ENCODE measurements at places on chromosomes 13 and 19.

- DNase-seq: no peak
These were observed 1289.4 kb downstream of the PCDH9 start for GRCh38 chr13:65940720-65941119.

DNA sequence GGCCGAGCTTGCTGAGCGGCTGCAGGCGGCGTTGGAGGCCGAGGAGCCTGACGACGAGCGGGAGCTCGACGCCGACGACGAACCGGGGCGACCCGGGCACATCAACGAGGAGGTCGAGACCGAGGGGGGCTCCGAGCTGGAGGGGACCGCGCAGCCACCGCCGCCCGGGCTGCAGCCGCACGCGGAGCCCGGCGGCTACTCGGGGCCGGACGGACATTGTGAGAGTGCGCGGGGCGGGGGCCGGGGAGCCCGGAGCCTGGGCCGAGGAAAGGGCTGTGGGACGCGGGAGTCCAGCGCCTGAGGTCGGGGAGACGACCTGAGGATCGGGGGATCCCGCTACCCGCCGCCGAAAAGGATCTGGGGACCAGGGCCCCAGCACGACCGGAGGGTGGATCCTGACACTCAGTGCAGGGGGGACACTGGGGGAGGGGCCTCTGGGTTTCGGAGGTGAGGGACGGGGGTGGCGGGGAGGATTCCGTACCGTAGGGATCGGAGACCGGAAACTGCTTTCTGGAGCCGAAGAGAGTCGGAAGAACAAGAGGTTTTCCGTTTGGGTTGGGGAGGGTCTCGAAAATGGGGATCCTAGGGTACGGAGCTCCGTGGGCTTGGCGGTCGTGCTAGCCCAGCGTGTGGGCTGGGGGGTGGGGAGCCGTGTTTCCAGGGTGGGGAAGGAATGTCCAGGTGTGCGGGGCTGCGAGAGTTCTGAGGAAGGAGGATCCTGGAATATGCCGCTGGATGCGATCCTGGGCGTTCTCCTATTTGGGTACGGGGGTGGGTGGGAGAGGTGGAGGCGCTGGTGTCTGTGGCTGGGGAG is 616 bp downstream of the HNRNPUL1 start:
- peak; percentile 33 for DNase-seq

DNA sequence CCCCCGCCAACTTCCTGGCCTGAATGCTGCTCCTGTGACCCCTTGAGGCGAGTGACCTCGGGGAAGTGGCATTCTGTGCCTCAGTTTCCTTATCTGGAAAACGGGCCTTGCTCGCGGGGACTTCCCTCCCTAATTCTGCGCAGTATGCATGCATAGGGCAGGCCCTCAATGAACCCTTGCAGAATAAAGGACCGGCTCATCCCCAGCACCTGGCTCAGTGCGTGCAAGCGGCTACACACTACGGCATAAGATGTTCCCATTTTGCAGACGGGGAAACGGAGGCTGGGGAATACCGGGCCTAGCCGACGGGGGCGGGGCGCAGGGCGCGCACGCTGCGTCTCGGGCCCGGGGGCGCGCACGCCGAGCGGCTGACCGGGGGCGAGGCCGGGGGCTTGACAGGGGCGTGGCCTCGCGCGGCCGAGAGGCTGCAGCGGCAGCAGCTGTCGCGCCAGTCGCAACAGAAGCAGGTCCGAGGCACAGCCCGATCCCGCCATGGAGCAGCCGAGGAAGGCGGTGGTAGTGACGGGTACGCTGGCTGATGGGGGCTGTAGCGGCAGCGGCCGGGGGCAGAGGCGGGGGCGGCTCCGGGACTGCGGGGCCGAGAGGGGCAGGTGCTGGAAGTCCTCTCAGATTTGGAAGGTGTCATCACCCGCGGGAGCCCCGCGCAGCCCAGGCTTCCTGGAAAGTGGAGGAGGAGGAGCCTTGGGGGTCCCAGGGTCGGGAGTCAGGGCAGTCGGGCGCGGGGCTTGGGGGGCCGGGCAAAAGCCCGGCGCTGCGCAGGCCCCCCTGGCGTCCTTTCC is at the start of gene PGPEP1:
PGPEP1 (plus strand) TSS at position 409 of the 800 bp plus-strand sequence; CDS start at position 493, 84 bp downstream.
- DNase-seq: no peak

GRCh38 chr13:113927661-113928581 is 46.0 kb downstream of the C13orf46 start:
- DNase-seq: no peak

DNA sequence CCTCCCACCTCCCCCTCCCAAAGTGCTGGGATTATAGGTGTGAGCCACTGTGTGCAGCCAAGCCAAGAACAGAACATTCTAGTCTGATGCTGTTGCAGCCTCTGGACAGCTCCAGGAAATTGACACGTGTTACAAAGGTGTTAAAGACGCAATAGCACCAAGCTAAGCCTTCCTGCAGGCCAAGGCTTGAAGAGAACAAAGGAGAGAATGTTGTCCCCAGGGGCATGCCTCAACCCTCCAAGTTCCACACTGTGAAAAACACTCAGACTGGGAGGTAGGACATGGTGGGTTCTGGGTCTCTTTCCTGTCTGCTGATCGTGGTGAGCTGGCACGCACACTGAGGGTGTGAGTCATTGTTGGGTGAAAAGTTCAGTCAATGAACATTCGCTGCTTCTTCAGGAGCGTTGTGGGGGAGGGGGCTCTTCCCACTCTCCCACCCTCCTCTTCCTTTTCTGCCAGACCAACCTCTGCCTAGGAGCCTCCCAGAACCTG is 5.3 kb upstream of the PTPRS start:
- no peak for DNase-seq

DNA sequence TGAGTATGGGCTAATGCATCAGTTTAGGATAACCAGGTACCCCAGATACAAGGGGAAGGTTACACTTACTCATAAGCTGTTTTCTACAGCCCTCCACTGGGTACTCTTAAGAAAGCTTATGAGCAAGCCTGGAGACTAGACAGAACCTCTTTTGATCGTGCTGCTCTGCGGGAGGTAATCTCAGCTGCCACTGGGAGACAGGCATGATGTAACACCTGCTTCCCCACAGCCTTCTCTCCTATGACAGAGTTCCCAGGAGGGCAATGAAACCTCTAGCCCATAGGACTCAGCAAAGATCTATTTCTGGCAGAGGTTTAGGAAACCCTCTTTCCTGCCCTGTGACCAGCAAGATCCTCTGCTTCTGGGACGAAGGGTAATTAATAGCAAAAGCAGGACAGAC is 65.6 kb downstream of the WASF3 start:
- DNase-seq: no peak

GRCh38 chr13:98543378-98544103 is 33.4 kb downstream of the STK24 start:
- DNase-seq: no peak

DNA sequence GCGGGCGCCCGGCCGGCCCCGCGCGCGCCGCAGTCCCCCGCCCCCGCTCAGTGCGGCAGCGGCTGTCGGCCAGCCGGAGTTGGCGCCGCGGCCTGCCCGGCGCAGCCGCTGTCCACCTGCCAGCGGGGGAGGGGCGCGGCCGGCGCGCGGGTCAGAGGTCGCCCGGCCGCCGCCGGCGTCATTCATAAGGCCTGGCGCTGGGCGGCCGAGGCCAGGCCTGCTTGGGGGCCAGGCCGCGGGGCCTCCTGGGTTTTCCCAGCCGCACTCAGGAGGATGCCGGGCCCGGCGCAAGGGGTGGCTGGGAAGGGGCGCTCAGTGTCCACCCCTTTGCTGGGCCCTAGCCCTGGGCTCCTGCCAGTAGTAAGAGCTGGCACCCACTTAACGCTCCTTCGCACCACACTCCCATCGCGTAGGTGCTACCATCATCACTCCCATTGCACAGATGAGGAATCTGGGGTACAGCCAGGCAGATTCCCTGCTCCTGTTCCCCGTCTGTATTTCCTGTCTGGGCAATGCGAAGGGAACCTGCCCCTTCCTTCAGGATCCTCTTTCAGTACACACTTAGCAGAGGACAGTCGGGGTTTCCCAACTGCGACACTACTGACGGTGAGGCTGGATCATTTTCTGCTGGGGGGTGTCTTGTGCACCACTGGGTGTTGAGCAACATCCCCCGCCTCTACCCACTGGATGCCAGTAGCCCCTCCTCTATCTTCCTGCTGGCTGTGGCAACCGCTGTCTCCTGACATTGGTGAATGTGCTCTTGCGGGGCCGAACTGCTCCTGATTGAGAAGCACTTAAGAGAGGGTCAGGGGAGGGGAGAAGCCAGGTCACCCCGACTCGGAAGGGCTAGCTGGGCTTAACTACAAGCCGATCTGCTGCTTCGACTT is 846 bp upstream of the PRKACA start:
- DNase-seq: no peak

GRCh38 chr19:38850976-38851621 is 1.3 kb upstream of the HNRNPL start:
- DNase-seq: no peak

DNA sequence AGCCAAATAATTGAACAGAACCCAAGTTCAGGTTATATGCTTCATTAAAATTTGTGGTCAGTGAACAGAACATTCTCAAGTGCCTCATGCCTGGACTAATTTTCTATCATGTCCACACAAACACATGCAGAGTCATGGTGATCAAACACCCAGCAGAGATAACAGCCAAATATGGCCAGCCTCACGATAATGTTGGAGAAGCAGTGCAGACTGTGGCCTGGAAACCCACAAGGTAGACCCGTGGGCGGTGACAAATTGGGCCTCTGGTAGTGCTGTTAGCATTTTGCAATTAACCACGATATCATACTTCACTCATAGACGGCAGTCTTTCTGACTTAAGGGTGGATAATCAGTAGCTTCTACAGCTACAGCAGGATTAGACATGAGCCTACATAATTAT is 35.0 kb upstream of the VWA8 start:
- no peak for DNase-seq

DNA sequence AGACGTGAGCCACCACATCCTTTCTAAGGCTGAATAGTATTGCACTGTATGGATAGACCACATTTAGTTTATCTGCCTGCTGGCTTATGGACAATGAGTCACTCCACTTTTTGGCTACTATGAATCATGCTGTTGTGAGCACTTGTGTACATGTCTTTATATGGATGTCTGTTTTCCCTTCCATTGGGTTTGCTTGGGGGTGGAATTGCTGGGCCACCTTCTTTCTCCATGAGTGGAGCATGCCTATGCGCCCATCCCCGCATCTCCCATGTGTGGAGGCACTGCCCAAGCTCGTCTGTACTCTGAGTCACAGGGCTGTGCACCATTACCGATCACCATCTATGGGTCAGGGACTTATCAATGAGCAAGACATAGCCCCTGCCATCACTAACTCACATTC is 127.2 kb upstream of the GJB6 start:
- DNase-seq: no peak

DNA sequence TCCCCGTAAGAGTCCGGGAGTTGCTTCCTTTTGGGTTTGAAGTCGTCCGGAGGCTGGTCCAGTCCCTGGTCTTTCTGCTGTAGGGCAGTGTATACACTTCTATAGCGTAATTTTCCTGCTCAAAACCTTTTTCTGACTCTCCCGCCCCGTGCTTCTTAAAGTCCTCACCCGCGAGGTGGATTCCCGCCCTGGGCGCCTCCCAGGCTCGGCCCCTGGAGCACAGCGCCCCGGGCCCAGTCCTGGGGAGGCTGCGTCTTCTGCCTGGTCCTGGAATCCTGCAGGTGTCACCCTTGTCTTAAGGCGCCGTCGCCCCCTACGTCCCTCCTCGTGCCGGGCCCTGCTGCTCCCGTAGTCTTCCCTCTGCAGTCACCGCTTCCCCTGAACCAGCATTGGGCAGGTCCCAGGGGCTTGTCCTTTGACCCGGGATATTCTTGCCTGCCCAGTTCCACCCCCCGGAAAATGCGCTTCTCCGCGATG is 34.4 kb upstream of the ZNF808 start:
- no peak for DNase-seq

DNA sequence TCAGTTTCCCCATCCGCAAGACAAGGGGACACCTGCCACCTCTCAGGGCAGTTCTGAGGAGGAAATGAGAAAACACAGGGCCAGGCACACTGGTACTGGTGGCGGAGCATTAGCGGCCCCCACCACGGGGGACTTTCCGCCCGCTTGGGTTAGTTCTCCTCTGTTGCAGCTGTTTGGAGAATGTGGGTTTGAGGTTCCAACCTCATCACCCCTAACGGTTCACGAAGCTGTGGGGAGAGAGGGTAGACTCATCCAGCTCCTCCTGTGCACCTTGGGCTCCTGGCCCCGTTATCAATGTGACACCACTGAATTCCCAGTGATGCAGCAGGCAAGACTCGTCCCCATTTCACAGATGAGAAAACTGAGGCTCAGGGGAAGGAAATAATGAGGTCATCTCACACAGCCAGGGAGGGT is 10.3 kb downstream of the PTPRS start:
- no peak for DNase-seq

DNA sequence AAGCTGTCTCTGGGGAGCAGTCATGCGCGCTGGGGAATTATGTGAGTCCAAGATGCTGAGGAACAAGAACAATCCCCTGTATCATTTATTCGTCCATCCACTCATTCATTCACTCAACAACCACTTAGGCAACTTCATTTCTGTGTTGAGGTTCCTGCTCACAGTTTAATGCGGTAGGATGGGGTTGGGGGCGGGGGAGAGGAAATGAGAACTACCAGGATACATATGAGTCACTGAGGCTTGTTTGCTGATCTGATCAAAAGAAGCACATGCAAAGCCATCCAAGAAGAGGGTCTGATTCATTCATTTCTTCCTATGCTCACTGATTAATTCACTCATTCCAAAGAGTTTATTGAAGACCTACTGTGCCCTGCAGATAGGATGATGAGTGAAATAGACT is 20.9 kb downstream of the ZNF536 start:
- no peak for DNase-seq

DNA sequence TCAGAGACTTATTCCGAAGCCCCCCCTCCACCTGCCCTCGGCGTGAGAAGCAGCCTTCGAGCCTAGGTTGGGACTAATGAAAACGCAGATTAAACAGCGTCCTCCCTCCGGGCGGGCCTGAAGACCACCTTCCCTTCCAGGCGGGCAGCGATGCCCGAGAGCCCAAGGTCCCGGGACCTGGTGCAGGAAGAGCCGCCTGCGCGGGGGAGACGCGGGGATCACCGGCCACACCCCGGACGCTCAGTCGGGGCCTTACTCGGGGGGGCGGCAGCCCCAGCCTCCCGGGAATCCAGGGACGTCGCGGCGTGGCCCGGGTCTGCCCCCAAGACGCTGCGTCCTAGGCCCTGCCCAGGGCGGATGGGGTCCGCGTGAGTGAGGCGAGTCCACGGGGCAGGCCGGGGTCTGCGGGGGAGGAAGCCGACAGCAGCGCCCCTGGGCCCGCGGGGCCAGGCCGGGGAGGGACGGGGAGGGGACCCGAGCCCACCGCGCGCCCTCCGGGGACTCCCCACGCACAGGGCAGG is 33.3 kb upstream of the SPACA7 start:
- no peak for DNase-seq

GRCh38 chr19:5035793-5036697 is 67.1 kb downstream of the KDM4B start:
- no peak for DNase-seq

DNA sequence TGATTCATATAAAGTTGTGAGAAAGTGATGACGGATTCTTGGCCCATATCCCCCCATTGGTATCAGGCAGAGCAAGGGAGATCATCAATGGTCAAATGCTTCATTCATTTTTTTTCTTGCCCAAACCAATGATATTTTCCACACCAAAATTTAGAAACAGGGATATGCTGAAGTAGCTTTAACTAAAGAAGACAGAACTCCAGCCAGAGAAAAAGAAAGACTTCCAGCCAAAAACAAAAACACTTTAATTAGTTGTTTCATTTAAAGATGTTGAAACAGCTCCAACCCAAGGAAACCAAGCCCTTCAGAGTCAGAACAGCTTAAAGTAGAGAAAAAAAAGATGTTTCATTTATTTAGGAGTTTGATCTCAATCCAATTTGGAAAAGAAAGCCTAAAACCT is 358.9 kb upstream of the NBEA start:
- DNase-seq: no peak

Measured in activated CD8-positive, alpha-beta memory T cell treated with anti-CD3 and anti-CD28 coated beads for 48 hours (primary cell).